ENCODE measurements at places on chromosomes 7 and 10.

GRCh38 chr7:79664884-79665676, 211.6 kb upstream of the MAGI2 start:
- no peak for DNase-seq

GRCh38 chr10:80100861-80101695, 22.6 kb downstream of the TMEM254 start:
- DNase-seq: no peak

DNA sequence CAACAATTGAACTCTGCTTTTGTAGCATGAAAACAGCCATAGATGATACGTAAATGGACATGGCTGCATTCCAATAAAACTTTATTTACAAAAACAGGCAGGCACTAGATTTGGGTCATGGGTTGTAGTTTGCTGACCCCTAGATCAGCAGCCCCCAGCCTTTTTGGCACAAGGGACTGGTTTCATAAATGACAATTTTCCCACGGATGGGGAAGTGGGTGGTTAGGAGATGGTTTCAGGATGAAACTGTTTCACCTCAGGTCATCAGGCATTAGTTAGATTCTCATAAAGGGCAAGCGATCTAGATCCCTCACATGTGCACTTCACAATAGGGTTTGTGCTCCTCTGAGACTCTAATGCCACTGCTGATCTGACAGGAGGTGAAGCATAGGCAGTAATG, 16.5 kb upstream of the ANK3 start:
- no peak for DNase-seq

DNA sequence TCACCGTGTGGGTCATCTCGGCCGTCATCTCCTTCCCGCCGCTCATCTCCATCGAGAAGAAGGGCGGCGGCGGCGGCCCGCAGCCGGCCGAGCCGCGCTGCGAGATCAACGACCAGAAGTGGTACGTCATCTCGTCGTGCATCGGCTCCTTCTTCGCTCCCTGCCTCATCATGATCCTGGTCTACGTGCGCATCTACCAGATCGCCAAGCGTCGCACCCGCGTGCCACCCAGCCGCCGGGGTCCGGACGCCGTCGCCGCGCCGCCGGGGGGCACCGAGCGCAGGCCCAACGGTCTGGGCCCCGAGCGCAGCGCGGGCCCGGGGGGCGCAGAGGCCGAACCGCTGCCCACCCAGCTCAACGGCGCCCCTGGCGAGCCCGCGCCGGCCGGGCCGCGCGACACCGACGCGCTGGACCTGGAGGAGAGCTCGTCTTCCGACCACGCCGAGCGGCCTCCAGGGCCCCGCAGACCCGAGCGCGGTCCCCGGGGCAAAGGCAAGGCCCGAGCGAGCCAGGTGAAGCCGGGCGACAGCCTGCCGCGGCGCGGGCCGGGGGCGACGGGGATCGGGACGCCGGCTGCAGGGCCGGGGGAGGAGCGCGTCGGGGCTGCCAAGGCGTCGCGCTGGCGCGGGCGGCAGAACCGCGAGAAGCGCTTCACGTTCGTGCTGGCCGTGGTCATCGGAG, 1.8 kb downstream of the ADRA2A start:
- no peak for DNase-seq

- DNase-seq: no peak
Measured at GRCh38 chr10:100291356-100291755, 4.9 kb upstream of the BLOC1S2 start.

DNA sequence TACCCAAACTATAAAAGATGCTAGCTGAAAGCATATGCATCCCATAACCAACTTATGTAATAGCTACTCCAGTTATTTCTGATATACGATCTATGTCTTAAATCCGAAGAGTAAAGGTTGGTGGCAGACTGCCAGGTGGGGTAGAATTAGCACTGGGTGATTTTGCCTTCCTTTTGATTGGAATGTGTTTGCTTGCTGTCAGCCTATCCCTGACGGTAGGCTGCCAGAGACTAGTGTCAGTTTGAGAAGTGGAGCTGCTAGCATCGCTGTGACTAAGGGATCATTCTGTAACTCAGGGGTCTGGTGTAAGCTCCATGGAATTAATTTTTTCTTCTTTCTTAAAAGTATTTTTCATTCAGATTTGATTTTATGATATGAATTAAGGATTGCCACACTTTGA, 9.5 kb upstream of the SEM1 start:
- no peak for DNase-seq

GRCh38 chr10:35103882-35104281, 13.7 kb upstream of the CUL2 start:
- no peak for DNase-seq

DNA sequence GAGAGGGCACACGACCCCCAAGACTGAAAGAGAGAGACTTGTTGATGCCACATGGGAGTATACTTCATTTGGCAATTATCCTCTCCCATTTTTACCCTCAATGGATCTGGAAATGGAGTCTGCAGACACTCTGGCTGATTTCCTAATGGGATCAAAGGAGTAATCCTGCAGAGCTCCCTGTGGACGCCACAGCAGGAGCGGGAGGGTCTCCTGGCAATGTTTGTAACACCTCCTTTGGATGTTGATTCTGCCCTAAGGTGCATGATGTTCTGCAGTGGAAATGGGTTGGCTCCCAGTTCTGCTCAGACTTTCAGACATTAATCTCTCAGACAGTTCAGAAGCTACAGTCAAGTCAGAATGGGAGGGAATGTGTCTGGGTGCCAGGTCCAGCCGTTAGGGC, 166.0 kb upstream of the WDR11 start:
- no peak for DNase-seq

DNA sequence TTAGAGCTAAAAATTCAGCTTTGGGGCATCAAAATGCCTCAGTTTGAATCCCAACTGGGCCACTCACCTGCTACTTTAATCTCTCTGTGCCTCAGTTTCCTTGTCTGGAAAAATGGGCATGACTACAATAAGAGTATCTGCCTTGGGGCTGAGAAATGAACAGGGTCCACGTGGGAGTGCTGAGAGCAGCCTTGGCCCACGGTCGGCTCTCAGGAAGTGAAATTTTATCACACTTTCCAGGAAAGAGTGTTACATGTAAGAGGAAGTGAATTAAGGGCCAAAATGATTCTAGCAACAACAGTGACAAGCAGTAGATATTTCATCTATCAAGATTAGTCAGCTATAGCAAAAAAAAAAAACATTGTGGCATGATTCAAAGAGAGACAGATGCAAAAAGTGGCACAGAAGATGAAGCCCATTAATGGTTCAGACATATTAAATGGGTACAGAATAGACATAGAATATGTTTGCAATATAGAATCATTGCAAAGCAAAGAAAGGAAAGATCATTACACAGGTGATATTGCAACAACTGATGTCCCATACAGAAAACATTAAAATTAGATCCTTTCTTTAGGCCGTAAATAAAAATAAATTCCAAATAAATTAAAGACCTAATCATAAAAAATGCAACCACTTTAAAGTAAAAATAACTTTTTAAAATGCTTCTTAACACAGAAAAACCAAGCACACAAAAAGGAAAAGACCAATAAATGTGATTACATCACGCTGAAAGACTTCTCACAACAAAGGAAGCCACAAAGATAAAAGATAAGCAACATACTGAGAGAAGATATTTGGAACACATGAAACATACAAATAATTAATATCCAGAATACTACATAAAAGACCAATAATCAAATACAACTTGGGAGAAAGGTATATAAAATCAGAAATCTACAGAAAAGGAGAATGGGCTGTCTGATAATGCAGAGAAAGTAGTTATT, 4.3 kb downstream of the TMEM273 start:
- no peak for DNase-seq

GRCh38 chr10:79342295-79342761, 4.9 kb upstream of the PPIF start:
- DNase-seq: no peak

GRCh38 chr7:42272793-42273665, 36.0 kb upstream of the GLI3 start:
- DNase-seq: no peak

DNA sequence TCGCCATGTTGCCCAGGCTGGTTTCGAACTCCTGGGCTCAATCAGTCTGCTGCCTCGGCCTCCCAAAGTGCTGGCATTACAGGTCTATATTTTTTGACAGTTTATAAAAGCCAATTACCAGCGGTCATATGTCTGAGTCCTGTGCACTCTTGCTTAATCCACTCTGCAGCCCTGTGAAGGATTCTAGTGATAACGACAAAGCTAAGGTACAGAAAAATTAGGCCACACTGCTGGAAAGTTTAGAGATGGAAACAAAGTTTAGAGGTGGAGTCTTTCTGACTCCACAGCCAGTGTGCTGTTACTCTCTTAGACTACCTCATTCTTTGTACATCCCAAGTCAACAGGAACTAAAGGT, 707 bp downstream of the PTER start:
- no peak for DNase-seq

DNA sequence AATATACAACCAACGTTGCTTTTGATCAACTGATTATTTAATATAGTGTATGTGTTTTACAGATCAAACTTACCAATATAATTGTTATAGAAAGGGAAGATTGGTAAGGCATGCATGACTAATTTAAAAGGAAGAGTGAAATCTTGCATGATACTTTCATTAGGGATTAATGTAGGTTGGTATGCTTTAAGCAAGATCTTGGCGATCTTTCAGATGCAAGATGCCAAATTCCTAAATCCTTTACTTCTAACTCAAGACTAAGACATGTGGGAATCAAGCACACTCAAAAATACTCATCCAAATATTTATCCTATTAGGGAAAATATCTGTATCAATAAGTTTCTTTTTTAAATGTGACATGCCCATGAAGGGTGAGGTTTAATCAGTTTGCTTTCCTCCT, 321.4 kb upstream of the MEOX2 start:
- DNase-seq: no peak

- DNase-seq: no peak
Measured at GRCh38 chr10:13233358-13233757, 816 bp downstream of the UCMA start.

- DNase-seq: no peak
Measured at GRCh38 chr7:88324699-88325098, 18.0 kb upstream of the STEAP4 start.

- DNase-seq: no peak
Measured at GRCh38 chr7:30139836-30140384, 5.1 kb downstream of the MTURN start.
